ENCODE measurements at places on chromosomes 4 and X.

GRCh38 chr4:137610960-137611359 lies 78.7 kb upstream of the PCDH18 start:
- no peak for DNase-seq

DNA sequence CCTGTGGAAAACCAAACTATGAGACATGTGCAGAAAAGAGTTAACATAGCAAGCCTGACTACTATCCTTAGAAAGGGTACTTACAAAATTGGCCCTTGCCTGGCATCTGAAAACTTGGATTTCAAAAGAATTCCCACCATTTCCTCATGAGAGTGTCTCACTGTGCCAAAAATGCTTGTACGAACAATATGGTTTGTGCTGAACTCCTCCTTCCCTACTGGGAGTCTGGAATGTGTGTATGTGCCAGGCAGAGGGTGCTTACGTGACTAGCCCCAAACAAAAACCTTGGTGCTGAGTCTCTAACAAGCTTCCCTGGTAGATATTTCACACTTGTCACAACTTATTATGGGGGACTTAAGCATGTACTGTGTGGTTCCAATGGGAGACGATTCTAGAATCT lies 81.7 kb upstream of the GIMD1 start:
- DNase-seq: no peak

DNA sequence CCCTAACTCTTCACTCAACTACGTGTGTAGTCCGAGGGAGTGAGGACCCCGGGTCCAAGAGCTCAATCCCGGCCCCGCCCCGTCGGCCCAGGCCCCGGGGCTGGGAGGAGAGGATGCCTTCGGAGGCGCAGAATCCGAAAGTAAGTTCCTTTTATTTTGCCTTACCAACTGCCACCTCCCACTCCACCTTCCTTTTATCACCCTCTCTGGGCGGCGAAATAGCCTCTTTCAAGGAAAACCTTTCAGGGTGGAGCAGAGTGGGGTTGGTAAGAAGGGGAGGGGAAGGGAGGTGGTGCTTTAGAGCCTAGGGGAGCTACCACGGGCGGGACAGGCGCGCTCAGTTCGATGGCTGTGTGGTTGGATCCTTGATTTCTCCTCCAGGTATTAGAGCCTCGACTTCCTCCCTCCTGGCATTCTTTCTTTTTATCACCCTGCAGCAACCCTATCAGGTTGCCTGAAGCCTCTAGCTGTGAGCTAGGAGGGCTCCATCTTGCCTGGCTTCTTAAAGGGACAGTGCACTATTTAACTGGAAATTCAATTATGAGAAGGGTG lies 191.2 kb downstream of the RRAGB start:
- DNase-seq: peak; percentile 36

GRCh38 chr4:24973404-24973746 lies 57.4 kb downstream of the LGI2 start:
- no peak for DNase-seq

GRCh38 chrX:150869450-150869849 lies 29.0 kb downstream of the CD99L2 start:
- DNase-seq: no peak

DNA sequence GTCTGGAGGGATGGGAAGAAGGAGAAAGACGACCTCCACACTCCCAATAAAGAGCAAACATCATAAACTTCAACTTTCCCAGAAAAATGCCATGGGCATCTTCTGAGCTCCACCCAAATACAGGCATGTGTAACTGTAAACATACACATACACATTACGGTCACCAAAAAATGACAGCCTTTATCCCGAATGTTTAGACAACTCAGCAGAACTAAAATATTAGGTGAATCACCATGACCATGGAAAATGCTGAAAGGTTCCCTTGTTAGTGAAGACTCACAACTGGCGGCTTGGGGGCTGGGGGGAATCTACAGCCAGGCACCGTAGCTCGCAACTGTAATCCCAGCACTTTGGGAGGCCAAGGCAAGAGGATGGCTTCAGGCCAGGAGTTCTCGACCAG lies 33.0 kb downstream of the PRKX start:
- DNase-seq: no peak

Data from activated naive CD8-positive, alpha-beta T cell treated with anti-CD3 and anti-CD28 coated beads, Interleukin-2, amount 10 ng/mL, durations not matched to agents 7 days and 5 days (primary cell).